ENCODE measurements at places on chromosomes 12 and 14.

DNA sequence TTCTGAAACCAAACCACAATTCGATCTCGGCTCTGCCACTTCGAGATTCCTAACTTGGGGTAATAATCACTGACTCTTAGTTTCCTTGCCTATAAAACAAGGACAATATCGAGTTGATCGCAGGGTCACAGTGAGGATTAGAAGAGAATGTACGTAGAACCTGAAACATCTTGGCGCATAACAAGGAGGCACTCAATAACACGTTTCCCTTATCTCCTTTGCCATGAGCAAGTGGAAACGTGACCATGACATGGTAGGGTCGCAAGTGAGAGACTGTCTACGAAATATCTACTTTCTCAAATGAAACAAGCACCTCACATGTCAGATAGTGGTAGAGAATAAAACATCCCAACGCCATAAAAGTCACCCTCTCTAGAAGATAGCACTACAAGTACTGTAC, 2.3 kb downstream of the DICER1 start:
- DNase-seq: no peak

- DNase-seq: no peak
Measured at GRCh38 chr12:116727891-116728290, 10.0 kb downstream of the SPRING1 start.

DNA sequence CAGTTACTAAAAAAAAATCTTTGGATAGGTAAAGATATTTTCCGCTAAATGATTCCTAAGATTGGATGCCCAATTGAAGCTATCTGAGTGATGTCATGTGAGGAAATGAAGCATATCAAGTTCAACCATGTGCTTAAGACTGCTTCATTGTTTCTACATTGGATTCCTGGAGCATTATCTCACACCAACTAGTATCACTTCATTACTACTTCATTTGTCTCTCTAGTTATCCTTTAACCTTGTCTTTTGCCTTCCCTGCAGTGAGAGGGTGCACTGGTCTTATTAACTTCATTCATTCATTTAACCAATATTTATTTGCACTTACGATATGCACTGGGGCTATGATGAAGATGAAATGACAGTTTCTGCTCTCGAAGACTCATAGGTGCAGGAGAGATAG, 198.1 kb downstream of the SLC38A4 start:
- no peak for DNase-seq

DNA sequence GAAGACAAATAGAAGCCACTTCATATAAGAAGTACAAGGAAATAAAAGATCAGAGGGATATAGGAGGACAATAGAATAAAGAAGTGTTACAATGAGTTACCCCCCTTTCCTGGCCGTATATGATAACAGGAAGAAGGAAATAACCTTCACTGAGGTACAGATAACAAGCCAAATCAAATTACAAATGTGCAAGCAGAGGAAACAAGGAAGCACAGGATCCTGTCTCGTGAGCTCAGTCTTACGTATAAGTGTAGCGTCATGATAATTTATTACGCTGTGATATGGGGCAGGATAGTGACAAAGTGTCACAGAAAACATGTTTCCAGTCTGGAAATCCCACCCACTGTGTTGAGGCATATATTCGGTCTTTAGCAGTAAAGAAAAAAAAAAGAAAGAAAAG, 26.5 kb downstream of the CRACR2A start:
- no peak for DNase-seq

DNA sequence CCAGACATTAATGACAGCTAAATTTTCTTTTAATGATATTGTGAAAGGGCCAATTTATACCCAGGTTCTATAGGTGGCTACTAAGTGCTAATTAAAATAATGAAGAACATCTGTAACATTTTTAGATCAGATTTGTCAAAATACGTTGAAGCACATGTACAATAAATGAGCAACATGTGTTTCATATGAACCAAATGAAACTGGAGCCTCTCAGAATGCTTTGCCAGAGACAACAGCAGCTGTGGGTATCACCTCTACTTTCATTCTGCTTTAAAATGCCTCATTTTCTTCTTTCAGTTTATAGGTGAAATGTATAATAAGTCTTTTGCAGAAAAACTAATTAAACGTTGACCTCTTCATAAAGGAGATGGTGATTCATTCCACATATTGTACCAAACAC, 26.1 kb upstream of the MYF6 start:
- no peak for DNase-seq

- no peak for DNase-seq
Measured at GRCh38 chr14:89892953-89893352, 61.6 kb downstream of the EFCAB11 start.

- no peak for DNase-seq
Measured at GRCh38 chr14:33551963-33552362, 398.9 kb downstream of the EGLN3 start.

GRCh38 chr12:55034218-55034617, 14.4 kb downstream of the NEUROD4 start:
- DNase-seq: no peak

DNA sequence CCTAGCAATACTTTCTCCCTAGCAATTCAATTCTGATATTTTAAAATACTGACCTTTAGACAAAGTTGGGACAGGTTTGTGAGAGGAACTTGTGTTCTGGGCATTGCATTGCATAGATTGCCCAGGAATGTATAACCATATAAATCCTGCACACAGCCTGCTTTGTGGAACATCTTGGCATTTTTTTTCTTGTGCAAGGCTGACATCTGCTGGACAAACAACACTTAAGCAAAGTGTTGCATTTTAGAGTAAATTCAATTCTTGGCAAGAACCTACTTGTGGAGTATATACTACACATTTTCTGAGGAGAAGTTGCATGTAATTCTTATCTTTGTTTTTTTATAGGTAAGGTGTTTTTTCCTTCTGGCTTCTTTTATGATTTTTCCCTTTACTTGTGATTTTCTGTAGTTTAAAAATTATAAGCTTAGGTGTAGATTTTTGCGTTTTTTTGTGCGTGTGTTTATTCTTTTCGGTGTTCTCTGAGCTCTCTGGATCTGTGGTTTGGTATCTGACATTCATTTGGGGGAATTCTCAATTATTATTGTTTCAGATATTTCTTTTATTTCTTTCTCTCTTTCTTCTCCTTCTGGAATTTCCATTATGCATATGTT, 26.4 kb downstream of the TESPA1 start:
- DNase-seq: peak; percentile 73

- DNase-seq: no peak
Measured at GRCh38 chr12:14473707-14474287, 93.9 kb downstream of the PLBD1 start.

DNA sequence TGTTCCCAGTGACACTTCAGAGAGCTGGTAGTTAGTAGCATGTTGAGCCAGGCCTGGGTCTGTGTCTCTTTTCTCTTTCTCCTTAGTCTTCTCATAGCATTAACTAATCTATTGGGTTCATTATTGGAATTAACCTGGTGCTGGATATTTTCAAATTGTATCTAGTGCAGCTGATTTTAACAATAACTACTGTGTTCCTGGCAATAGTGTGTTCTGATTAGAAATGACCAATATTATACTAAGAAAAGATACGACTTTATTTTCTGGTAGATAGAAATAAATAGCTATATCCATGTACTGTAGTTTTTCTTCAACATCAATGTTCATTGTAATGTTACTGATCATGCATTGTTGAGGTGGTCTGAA, 3.0 kb downstream of the FOS start:
- no peak for DNase-seq

DNA sequence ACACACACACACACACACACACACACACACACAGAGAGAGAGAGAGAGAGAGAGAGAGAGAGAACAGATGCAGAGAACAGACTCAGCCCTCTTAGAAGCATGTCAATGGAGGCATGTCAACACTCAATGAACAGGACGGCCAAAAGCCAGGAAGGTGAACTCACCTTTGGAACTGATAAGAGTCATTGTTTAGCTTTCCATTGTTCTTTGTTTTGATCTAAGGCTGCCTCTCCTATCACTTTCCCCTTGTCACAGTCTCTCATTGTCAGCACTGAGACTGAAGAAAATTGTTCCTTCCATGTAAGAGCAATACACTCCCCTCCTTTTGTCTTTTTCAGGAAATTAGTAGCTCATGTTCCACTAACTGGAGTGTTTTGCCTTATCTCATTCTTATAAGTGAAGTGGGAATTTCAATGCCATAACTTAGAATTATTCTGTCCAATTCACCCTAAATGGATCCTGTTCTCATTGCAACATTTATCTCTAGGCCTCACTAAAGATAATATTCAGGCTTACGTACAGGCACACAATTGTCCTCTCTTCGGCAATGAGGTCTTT, 218.0 kb downstream of the DUSP6 start:
- DNase-seq: no peak

DNA sequence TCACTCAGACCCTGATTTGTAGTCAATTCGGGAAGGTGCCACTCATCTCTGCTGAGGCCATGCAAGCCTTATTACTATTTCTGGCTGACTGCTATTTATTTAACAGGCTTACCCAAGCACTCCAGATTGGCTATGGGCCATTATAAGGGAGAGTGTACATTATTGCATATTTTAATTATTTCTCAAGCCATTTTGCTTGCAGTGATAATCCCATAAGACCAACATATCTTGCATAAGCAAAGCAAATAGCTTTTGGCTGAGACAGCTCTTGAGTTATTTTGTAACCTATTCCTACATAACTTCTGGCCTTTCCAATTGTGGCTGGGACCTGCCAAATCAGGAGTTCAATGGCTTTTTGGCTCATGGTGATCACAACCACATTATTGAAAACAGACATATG, 509.6 kb upstream of the USP15 start:
- no peak for DNase-seq

- DNase-seq: no peak
Measured at GRCh38 chr14:89029961-89030694, 205.7 kb downstream of the TTC8 start.

- no peak for DNase-seq
Measured at GRCh38 chr12:121915841-121916321, 2.5 kb upstream of the CFAP251 start.

DNA sequence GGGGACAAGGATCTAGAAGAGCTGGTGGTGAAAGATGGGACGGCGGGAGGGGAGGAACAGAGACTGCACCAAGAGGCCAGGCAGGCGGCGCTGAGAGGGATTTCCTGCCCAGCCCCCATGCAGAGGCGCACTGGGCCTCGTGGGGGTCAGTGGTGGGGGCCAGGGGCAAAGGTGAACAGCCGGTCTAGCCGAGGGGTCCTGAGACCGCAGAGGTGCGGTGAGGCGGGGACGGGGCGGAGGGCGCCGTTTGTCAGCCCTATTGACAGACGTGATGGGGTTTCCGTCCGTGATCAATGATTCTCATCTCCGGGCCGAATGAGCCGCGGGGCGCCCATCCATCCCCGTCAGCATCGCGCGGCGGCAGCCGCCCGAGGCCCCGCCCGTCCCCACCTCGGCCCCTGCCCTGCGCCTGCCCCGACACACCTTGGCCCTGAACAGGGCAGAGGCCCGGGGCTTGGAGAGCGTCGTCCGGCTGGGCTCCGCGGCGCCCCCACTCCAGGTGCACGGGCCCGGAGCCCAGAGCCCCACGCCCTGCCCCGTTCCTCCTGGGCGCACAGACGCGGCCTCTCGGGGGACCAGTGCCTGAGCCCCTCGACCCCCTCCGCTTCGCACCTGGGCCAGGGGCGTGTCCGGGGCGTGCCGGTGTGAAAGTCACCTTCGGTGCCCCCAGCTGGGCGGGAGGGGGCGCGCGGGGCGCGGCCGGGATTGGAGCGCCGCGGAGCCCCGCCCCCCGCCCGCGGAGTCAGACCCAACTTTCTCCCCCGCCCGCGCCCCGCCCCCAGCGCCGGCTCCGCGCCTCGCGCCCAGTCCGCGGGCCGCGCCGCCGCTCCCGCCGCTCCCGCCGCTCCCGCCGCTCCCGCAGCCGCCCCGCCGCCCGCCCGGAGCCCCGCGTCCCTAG, at the start of gene NXPH4:
Gene NXPH4 (plus strand): TSS at position 781 of the 898 bp plus-strand sequence. CDS start 176 bp downstream, outside the sequence.
- DNase-seq: peak; percentile 51

- DNase-seq: peak; percentile 93
Measured at GRCh38 chr12:124927201-124928094, 13.0 kb upstream of the UBC start.
